ENCODE measurements at places on chromosomes 13 and 19.

GRCh38 chr13:47426126-47426849 lies 529.4 kb upstream of the HTR2A start:
- no peak for DNase-seq

DNA sequence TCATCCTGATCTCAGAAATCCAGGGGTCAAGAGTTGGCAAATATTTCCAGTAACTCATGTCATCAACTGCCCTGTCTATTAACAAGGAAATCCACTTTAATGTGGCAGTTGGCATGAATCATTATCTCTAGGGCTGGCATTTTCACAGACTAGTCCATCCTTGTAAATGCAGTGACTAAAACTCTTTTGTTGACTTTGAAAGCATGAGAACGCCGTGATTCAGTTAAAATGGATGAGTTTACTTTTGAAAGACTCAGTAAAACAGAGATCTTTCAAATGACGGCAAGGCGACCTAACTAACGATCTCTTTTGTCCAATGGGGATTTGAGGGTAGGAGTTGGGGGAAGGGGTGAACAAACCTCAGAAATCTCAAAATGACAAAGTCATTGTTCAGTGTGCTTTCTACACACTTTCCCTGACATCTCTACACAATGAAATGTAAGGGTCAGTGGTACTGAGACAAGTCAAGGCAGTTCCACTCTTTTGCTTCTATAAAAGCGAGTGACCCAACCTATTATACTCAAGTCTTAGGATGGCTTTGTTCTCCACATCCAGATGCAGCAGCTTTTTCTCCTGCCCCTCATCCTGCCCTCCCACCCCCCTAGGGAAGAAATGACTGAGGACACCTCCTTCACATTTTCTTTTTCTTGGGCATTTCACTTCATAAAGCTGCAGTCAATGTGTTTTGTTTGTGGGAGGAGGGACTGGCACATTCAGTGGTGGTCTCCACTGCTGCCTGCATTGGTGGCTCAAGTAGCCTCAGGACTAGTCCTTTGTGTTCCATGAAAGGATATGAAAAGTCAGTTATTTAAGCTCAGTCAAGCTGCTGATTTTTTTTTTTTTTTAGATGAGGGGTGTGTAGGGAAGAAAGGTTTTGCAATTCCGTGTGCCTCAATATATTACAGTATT lies 200.5 kb downstream of the ABCC4 start:
- DNase-seq: no peak

DNA sequence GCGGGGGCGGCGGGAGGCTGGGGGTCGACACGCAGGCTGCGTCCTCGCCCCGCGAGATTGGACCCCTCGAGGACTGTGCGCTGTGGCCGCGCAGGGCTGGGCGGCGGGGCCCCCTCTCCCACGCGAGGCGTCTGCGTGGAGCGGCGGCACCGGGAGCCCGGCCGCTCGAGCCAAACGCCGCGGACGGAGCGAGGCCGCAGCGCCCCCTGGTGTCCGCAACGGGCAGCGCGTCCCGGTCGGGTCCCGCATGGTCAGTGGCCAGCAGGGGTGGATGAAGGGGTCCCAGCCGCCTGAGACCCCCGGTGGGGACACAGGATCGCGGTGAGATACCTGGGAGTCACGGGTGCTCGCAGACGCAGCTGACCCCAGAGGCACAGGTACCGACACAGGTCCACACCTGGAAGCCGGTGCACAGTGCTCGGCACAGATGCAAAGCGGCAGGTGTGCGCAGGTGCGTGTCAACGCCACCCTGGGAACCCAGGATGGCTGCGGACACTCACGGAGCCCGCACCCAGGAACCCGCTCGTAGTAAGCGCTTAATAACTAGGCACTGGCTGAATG lies 2.1 kb upstream of the CIRBP start:
- DNase-seq: peak; percentile 63

- DNase-seq: no peak
These were observed 97.1 kb downstream of the CYSLTR2 start for GRCh38 chr13:48750588-48751383.

GRCh38 chr13:44120849-44121755 lies 241.4 kb downstream of the LACC1 start:
- DNase-seq: no peak

DNA sequence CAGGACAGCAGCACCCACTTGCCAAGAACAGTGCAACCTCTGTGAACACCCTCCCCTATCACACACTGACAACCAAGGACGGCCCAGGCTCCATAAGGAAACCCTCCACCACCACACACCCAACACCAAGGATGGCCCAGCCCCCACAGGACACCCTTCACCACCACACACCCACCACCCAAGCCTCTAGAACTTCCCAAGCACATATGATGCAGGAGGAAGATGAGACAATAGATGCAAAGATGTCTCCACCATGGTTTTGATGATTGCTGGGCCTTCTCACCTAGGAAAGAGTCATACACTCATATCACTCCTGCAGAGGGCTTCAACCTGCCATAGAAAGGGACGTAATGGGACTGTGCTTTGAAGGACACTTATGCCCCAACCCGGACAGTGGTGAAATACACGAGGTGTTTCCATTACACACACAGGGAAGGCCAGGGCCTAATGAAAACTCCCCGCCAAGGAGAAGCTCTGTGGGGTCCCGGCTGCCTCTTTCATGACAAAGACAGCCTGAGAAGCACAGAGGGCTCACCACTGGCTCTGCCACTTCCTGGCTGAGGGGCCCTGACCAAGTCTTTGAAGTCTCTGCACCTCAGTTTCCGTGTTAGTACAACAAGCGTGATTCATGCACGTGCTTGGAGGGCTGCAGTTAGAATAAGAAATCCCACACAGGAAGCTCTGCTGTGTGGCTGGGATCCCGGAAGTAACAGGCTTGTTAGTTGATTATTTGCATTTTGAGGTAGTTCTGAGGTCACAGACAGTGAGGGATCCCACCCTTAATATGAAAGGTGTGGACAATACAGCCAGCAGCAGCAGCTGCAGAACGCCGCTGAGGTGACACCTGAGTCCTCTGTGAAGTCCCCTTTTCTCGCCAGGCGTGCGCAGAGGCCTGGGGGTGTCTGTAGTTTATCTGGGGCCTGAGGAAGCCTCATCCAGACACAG lies 61.9 kb upstream of the ATP12A start:
- DNase-seq: no peak

DNA sequence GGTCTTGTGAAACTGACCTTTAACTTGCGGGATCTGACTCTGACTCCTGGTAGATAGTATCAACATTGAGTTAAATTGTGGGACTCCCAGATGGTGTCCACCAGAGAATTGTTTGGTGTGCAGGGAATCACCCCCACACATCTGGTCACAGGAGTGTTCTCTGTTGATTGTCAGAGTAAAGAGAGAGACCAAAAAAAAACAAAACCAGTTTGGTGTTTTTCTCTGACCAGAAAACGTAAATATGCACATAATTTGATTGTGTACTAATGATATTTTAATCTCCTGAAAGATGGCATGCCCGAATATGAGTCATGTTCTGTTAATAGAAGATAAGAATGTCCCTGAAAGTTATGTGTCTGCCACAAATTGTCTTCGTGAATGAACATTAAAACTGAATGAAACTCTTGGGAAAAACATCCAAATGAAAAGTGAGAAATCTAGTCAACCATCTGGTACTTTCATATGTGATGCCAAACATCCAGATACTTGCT lies 118.5 kb upstream of the GPC6 start:
- no peak for DNase-seq
